ENCODE measurements at places on chromosomes 3 and 15. TPM values are rescaled to one million over a fixed set of nuclear protein-coding genes. Genes with fewer than 3 reads are reported as not detected.

- DNase-seq: no peak
Observed at GRCh38 chr3:151214459-151214858, 11.4 kb upstream of the GPR171 start.

- no peak for DNase-seq
Observed at GRCh38 chr3:56974247-56974930, 86.1 kb upstream of the SPATA12 start.

SYNPR gene
- not detected for polyA plus RNA-seq

- peak; percentile 38 for DNase-seq
Observed at GRCh38 chr3:182793663-182794454, 555 bp downstream of the ATP11B start.

GRCh38 chr15:89870688-89871288 lies 23.0 kb downstream of the AP3S2 start:
- no peak for DNase-seq

DNA sequence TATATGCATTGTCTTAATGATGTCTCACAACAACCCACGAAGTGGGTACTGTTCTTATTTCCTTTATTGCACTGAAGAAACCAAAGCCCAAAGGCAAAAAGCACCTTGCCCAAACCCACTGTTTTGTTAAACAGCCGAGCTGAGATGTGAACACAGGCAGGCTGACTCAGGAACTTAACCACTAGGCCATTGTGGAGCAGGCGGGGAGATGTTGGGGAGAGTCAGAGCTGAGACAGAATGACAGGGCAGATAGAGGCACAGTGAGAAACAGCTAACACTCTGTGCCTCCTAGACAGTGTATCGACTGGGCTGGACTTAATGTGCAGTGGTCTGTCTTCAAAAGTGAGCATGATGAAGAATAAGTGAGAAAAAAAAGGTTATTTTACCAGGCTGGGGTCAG lies 56.5 kb downstream of the RPLP1 start:
- DNase-seq: no peak

CCRL2 gene
- 0.70 TPM for polyA plus RNA-seq

GRCh38 chr3:67656614-67657013 lies 2.2 kb upstream of the SUCLG2 start:
- no peak for DNase-seq

DNA sequence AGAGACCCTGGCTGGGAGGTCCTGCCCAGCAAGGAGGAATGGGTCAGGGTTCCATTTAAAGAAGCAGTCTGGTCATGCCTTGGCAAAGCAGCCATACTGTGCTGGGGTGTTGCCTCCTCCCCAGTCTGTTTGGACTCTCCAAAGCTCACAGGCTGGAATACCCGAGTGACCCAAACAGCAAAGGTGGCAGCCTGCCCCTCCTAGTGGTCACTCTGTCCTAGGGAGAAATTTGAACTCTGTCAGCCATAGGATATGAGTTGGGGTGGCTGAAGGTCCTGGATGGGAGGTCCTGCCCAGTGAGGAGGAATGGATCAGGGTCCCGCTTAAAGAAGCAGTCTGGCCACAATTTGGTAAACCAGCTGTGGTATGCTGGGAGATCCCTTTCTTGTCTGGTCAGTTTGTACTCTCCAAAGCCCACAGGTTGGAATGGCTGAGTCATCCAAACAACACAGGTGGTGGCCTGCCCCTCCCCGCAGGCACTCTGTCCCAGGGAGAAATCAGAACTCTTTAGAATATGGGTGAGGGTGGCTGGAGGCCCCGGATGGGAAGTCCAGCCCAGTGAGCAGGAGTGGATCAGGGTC lies 45.0 kb downstream of the CCR1 start:
- DNase-seq: no peak

VGLL3 gene
- 1.2 TPM for polyA plus RNA-seq

DNA sequence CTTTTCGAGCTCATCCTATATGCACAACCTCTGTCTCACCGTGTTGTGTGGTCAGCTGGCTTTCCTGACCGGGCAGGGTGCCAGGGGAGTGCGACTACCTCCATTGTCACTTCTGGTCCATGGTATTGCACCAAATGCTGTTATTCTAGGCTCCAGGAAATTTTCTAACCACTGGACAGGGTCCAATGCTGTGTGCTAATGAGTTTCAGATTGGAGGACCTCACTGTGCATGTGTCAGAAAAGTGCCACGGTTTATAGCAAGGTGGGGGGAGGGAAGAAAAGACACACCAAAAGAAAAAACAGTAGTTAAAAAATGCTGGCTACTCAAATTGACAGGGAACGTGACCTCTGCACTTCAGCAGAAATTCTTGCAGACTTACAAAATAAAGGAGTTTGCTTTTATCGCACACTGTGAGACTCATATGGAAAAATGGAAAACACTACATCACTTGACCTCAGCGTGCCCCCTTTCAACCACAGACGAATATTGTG lies 480.1 kb downstream of the FOXP1 start:
- DNase-seq: peak; percentile 47

DNA sequence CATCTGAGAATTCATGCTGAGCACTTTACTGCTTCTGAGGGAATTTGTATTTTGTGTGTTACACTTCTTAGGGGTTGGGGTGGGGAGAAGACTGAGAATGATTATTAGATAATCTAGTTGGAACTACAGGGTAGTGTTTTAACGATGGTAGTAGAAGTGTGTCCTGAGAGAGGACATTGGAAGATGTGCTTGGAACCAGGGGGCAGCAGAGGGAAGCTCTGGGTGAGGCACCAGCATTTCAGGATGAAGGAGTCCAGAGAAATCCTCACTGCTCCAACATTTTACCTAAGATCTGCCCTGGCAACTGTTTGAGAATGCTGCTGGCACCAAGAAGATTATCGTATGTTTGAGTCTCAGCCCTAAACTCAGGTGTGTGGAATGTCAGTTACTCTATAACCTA lies 145.5 kb downstream of the SQOR start:
- no peak for DNase-seq

DNA sequence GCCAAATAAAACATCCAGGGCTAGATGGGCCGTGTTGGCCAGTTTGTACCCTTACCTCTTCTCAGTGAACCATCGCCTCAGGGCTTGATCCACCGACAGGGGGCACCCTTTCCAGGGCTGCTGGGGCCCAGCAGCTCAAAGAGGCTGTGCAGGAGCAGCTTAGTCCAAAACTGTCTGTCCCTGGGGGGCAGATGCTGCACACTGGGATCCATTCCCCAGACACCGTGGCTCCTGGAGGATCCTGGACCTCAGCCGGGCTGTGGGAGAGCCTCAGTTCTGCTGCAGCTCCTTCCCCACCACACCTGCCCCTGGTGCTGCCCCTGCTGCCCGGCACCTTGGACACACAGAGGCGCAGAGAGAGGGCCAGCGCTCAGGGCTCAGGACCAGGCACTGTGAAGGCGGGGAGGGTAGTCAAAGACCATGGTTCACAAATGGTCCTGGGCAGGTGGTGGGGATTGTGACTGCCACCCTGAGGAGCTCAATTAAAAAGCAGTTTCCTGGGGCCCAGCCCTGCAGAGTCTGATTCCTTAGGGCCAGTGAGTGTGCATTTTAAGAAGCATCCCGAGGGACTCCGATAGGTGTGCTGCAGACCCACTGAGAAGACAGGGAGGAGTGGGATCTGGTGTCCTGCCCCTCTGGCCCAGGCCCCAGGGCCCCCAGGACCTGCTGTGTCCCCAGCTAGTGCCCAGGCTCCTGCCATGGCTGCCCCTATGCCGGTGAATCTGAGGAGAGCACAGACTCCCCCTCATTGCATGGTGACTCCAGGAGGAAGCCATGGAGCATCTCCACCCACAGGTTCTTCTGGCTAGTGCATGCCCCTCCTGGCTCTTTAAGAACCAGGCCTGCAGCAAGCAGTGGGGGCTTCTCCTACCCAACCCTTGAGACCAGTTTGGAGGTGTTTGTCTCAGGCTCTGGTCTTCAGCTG lies 86.5 kb upstream of the PRR20G start:
- DNase-seq: no peak

FNDC3B gene
- polyA plus RNA-seq: 19.4 TPM

DNA sequence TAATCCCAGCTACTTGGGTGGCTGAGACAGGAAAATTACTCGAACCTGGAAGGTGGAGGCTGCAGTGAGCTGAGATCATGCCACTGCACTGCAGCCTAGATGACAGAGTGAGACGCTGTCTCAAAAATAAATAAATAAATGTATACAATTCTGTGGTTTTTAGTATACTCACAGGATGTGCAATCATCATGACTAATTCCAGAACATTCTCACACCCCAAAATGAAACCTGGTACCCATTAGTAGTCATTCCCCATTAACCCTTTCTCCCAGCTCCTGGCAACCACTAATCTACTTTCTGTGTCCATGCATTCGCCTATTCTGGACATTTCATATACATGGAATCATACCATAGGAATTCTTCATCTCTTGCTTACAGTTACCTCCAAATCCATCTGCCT lies 44.5 kb downstream of the LRRFIP2 start:
- no peak for DNase-seq

DNA sequence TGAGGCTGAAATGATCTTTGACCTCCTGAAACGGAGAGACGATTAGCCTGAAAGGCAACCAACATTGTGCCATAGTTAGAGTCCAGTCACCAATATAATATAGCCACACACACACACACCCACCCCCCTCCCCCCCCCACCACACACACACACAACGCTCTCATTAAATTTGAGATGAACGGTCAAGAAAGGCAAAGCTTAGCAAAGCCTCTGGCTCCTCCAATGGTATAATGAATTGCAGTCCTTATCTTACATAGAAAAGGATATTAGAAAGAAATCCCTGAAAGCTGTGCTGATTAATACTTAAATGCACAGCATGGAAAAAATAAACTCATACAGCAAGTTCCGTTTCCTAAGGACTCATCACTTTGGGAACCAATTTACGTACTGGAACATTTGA lies 876 bp upstream of the ZNF385D start:
- no peak for DNase-seq

Measured in psoas muscle (tissue), 8 donors.